ENCODE measurements at places on chromosomes 5 and 9. TPM values are rescaled to one million over a fixed set of nuclear protein-coding genes. Genes with fewer than 3 reads are reported as not detected.

Gene GFI1B
- polyA plus RNA-seq: 0.70 TPM

Gene DMRT3
- 1.7 TPM for polyA plus RNA-seq

Gene NR2F1-AS1
- 54.5 TPM for polyA plus RNA-seq

Gene ATOSB
- polyA plus RNA-seq: 15.1 TPM

Gene PRELID2
- polyA plus RNA-seq: 7.2 TPM

Gene SH3GL2
- polyA plus RNA-seq: 4.2 TPM

Gene SHOC1
- 0.79 TPM for polyA plus RNA-seq

DNA sequence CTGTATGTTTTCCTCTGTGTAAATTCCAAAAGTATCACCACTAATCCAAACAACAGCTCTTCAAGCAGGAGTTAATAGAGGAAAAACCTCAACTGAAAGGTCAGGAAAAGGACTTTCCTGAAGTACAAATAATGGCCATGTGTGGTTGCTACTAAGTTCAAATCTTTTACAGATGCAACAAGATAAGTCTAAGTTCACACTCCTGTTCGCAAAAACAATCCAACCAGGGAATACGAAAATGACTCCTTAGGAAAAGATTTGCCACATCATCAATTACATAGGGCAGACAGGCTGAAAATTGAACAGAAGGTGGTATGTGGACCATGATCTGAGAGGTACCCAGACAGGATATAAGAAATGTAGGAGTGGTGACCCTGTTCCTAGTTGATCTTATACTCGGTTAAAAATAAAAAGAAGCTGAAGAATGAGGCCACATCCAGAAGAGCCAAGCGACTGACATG is 210.2 kb downstream of the TSSK1B start:
- no peak for DNase-seq

DNA sequence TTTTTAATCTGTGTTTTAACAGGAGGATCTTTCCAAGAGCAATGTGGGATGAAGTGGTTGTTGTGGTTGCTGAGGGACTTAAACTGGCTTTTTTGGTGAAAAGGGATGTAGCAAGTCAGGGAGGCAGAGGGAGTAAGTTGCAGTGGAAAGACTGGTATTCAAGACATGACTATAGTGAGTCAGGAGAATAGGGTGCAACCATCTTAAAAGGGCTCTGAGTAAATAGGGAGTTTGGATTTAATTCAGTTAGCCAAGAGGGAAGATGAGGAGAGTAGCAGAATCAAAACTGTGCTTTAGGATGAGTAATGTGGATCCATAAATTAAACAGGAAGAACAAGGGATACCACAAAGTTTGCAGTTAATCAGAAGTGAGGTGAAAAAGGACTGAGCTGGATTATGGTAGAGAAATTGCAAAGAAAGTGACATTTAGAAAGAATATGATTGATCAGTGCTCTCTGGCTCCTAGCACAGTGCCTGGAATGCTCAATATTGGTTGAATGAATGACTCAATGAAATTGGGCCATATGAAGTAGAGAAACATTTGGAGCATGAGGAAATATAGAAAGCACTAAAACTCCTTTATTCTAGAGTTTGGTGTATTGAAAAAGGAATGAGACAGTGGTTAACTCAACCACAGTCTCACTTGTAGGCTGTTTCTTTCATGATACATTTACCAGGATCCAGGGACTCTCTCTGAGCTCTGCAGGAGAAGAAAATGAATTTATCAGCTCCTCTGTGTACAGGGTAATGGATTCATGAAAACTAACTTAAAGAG is 5.1 kb downstream of the POLR3G start:
- no peak for DNase-seq

DNA sequence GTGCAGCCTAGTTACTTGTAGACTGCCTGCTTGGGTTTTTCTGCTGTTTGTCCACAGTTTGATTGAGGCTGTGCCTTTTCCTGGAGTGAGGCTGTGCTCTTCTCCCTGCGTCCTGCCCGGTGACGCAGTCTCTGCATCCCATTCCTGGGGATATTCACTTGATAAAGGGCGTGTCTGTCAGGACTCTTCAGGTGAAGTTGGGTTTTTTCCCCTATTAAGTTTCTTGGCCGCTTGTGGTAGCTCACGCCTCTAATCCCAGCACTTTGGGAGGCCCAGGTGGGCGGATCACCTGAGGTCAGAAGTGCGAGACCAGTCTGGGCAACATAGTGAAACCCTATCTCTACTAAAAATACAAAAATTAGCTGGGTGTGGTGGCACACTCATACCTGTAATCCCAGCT is 50.0 kb upstream of the SUSD3 start:
- DNase-seq: no peak

DNA sequence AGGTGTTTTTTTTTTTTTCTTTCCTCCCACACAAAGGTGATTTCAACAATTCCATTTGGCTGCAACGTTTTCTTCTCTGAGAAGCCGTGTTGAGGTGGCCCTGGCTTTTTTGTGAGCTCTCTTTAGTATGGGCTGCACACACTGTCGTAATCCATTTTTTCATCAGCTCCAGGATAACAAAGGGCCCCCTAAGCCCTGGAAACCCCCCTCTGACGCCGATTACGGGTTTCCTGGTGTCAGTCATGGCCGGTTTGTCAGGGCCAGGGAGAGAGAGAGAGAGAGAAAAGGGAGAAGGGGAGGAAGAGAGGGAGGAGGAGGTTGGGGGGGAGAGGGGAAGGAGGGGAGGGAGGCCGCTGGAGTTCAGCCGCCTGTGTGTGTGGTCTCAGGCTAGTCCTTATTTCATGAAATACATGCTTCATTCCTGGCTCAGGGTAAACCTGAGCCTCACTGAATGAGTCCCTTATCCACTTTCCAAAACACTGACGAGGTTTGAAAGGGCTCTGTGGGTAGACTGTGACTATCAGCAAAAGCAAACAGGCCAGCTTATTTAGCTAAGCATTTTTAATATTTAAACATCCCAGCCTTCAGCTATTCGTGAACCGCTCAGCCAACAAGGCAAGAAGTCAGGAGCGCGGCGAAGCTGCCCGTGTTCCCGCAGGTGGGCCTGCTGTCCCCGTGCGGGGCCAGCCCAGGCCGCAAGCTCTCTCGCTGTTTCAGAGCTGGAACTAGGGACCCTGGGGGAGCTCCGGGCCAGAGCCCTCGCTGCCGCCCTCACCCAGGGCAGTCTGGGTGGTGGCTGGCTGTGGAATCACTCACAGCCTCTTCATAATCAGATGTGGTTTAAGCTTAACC is 172.8 kb downstream of the ERCC6L2 start:
- DNase-seq: peak; percentile 88

GRCh38 chr9:132135456-132135855 is 26.4 kb upstream of the NTNG2 start:
- DNase-seq: no peak

DNA sequence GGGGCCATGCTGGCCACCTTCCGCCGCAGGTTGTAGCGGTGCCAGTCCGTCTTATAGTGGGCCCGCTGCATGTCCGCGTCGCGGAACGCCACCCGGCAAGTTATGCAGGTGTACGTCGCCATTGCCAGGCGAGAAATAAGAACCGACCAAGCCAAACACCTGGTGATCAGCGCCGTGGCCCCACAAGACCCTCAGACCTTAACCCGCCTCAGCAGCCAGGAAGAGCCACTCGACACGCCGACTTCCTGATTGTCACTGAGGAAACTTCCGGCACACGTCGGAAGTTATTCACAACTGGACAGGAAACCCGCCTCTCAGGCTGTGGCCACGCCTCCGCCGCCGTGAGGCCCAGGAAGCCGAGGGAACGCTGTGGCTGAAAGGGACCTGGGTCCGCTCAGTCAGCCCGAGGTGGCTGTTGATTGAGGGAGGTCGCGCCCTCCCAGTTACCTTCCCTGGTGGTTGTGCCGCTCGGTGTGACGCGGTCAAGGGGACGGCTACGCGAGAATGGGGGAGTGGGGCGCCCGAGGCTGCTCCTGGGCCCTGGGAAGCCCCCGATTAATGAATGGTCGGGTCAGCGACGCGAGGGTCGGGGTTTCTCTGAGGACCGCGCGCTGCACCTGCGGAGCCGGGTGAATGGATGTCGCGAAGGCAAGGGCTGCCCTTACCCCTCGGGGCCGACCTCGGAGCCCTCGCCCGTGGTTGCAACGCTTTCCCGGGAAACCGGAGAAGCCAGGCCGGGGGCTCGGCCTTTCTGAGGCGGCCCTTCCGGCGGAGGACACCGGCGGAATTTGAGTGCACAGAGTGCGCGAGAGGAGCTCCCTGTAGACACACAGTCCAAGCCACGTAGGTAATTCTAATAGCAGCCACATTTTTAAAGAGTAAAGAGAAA is at the start of gene ZNF622:
TSS of gene ZNF622 (minus strand) at position 257 of the 889 bp plus-strand sequence. CDS start at position 122, 135 bp downstream.
- peak; percentile 75 for DNase-seq

DNA sequence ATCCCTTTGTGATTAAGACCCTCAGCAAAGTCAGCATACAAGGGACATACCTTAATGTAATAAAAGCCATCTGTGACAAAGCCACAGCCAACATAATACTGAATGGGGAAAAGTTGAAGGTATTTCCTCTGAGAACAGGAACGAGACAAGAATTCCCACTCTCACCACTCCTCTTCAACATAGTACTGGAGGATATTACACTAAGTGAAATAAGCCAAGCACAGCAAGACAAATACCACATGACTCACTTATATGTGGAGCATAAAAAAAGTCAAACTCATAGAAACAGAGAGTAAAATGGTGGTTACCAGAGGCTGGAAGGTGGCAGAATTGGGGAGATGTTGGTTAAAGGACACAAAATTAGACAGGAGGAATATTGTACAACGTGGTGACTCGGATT is 118.1 kb upstream of the NFIL3 start:
- no peak for DNase-seq

GRCh38 chr5:100537946-100538345 is 2.8 kb downstream of the FAM174A start:
- no peak for DNase-seq

DNA sequence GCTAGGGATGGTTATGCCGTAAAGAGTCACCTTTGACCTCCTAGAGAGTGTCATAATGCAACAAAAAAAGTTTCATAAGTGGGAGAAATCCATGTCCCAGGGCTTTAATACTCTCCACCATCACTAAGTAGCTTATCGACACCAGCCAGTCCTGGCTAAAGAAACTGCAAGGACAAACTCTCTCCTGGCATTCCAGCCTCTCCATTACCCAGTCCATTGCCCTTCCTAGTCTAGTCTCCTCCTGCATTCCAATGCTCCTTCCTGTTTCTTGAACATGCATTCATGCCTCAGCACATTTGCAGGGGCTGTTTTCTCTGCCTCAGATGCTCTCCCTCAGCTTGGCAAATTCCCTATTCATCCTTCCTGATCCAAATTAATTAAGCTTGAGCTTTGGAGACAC is 364.1 kb downstream of the BRINP1 start:
- no peak for DNase-seq

GRCh38 chr5:143274952-143275351 is 128.5 kb downstream of the NR3C1 start:
- DNase-seq: no peak

GRCh38 chr9:120713257-120714087 is 798 bp downstream of the MEGF9 start:
- DNase-seq: no peak

GRCh38 chr5:147065071-147065470 is 169.8 kb upstream of the STK32A start:
- DNase-seq: no peak

GRCh38 chr5:16160706-16161105 is 18.9 kb downstream of the MARCHF11 start:
- peak; percentile 62 for DNase-seq

DNA sequence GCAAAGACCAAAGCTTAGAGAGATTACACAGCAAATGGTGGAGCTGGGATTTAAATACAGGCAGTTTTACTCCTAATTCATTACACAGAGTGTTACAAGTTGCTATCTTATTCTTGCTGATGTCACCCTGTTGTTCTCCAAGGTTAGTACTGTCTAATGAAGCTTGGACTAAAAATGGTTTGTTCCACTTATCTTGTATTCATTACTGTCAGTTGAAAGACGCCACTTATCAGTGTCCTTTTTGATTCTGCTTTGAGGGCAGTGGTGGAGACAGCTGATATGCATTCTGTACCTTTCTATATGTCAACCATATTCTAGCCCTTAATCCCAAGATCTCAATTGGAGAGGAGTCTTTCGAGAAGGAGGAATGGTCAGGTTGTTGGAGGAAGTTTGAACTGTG is 14.0 kb upstream of the DENND4C start:
- no peak for DNase-seq

- no peak for DNase-seq
These were observed 75.3 kb downstream of the NMUR2 start for GRCh38 chr5:152329761-152330283.

DNA sequence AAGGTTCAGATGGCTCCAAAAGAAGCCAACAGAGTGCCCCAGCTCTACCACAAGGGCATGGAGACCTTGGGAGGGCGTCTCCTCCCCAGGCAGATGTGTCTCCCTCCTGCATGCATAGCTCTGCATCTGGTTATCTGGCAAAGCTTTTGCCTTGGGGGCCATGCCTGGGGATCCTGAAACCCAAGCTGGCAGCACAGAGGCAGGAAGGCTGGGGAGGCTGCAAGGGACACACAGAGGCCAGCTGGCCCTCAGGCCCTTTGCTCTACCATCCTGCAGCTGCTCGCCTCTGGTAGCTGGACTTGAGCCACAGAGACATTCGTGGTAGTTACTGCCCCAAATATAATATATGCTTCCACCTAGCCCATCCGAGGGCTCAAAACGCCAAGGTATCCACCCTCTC is 3.9 kb downstream of the SEPTIN8 start:
- DNase-seq: no peak

GRCh38 chr5:2399804-2400203 is 351.7 kb downstream of the IRX2 start:
- DNase-seq: no peak

GRCh38 chr5:78677777-78678668 is 29.5 kb upstream of the LHFPL2 start:
- DNase-seq: no peak

- peak; percentile 29 for DNase-seq
These were observed 1962.2 kb upstream of the WWC1 start for GRCh38 chr5:166329149-166329800.

DNA sequence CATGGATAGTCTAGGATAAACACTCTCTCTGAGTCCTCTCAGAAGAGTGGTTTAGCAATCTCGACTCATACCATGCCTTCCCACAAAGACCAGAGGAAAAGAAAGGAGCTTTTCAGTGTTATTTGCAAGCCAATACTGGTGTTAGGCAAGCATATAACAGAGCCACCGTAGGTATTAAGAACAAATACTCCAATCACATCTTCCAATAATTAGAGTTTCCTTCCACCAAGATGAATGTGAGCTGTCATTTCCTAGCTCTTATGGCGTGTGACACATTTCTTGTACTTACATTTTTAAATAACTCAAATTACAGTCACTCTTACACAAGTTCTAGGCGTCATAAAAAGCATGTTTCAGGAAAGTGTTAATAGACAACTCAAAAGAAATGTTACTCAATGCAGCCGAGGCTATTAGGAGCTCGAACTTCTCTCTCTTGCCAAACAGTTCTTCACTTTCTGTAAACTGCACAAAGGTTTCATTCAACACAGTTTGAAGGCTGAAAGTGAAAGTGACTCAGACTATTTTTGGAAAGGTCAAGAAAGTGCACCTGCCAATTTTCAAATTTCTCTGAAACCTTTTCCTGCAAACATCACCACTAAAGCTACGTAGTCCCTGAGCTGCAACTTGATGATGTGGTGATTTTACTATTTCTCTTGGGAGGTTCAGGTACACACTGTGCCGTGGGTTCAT is 153.8 kb downstream of the AUH start:
- no peak for DNase-seq

All from renal cortex interstitium (tissue), 15 donors.